ENCODE measurements at places on chromosomes 2 and 18. TPM values are rescaled to one million over a fixed set of nuclear protein-coding genes. Genes with fewer than 3 reads are reported as not detected.

- no peak for DNase-seq
These were observed 150.2 kb upstream of the SPATS2L start for GRCh38 chr2:200156166-200156835.

DNA sequence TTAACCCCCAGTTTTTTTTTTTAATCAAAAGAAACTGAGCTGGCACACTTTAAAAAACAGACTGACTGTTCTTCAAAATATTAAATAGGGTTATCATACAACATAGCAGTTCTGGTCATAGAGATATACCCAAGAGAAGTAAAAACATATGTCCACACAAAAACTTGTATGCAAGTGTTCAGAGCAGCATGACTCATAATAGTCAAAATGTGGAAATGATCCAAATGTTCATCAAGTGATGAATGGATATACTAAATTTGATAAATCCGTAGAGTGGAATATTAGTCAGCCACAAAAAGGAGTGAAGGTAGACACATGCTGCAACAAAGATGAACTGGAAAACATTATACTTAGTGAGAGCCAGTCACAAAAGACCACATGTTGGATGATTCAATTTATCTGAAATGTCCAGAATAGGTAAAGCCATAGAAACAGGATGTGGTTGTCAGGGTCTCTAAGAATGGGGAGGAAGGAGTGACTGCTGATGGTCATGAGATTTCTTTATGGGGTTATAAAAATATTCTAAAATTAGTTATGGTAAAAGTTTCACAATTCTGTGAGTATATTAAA is 5.1 kb downstream of the SMIM21 start:
- DNase-seq: no peak

GRCh38 chr2:111034606-111035005 is 86.1 kb upstream of the BCL2L11 start:
- no peak for DNase-seq

Gene PTPRN
- total RNA-seq: not detected

Gene PAX8
- total RNA-seq: 4.4 TPM

Gene LRRTM1
- total RNA-seq: not detected

Gene NOP58
- total RNA-seq: 136 TPM

Gene HOXD9
- total RNA-seq: not detected

Gene ANKRD30BL
- not detected for total RNA-seq

Gene POTEJ
- not detected for total RNA-seq
